ENCODE measurements at places on chromosomes 11 and 22. TPM values are rescaled to one million over a fixed set of nuclear protein-coding genes. Genes with fewer than 3 reads are reported as not detected.

The TUBA8 gene
- 3.9 TPM for polyA plus RNA-seq

DNA sequence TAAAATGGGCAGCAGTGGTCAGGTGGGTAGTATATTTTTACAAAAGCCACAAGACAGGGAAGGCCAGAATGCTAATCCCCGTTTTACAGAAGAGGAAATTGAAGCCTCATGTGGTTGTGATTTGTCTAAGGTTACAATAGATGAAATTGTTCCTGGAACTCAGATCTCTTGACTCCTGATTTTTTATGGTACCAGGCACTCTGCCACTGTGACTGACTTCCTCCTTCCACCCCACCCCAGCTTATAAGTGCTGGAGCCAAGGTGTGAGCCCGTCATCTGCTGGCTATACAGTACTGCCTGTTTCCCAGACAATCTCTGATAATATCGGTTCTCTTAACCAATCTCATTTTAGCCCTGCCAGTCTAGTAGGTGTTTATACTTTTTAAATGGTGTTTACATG lies 1.9 kb downstream of the SLC5A1 start:
- no peak for DNase-seq

The RAG2 gene
- polyA plus RNA-seq, result 0.52 TPM

GRCh38 chr11:6604081-6604626 lies 580 bp downstream of the ILK start:
- peak; percentile 72 for DNase-seq

All from left kidney (tissue), 8 donors.